ENCODE measurements at places on chromosomes 6 and 20.

DNA sequence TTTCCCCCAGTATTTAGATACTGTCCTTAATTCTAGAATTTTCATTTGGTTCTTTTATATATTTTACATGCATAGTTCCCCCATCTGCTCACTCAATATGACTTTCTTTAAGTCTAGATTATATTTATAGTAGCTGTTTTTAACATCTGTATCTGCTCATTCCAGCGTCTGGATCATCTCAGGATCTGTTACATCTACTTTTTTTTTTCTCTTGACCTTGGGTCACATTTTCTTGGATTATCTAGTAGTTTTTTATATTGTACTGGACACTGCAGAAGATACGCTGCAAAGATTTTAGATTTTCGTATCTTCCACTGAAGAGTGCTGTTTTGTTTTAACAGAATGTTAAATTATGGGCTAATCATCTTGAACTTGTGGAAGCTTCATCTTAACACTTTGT is 20.7 kb downstream of the RAB22A start:
- DNase-seq = no peak

- DNase-seq = no peak
Observed at GRCh38 chr6:90237350-90237990, 59.2 kb downstream of the BACH2 start.

GRCh38 chr20:16671753-16672152 is 58.1 kb upstream of the SNRPB2 start:
- DNase-seq = no peak

GRCh38 chr6:105786449-105786848 is 299.7 kb upstream of the PRDM1 start:
- DNase-seq = no peak

GRCh38 chr6:91476000-91476399 is 889.1 kb upstream of the MAP3K7 start:
- DNase-seq = no peak

DNA sequence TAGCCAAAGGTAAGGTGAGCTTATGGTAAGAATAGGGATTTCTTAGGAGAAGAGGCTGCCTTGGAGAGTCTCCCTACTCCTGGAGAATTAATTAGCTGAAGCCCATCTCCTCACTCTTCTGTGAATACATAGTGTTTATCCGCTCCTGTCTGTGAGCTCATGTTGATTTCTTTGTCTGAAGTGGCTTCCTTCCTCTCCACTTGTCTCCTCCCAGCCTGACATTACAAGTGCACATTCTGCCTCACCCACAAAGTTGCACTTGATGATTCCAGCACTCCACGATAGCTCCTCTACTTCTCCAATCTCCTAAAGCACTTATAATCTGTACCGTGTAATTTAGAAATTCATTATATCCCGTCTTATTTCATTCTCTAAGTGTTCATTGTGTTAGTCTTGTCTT is 287.2 kb downstream of the QKI start:
- no peak for DNase-seq

- DNase-seq = no peak
Observed at GRCh38 chr6:158666628-158667359, 16.9 kb downstream of the SYTL3 start.

- no peak for DNase-seq
Observed at GRCh38 chr6:105045526-105045925, 88.6 kb downstream of the LIN28B start.

GRCh38 chr6:17542243-17542642 is 57.9 kb upstream of the FAM8A1 start:
- no peak for DNase-seq

GRCh38 chr6:136920671-136921380 is 1.3 kb upstream of the SLC35D3 start:
- DNase-seq = no peak

DNA sequence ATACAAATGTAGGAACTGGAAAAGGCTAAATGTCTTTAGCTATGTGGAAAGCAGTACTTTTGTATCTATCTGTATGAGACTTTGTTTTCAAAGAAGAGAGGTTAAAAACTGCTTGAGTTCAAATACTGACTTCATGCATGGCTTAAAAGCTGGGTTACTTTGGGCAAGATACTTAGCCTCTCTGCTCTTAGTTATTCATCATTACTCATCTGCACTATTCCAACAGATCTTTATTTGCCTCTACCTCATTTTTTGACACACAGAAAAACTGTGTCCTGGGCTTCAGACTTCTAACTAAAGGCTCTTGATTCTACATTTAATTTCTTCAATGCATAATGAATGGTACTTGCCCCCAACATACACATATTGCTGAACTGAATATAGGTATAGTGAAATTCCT is 114.8 kb downstream of the DST start:
- DNase-seq = no peak

DNA sequence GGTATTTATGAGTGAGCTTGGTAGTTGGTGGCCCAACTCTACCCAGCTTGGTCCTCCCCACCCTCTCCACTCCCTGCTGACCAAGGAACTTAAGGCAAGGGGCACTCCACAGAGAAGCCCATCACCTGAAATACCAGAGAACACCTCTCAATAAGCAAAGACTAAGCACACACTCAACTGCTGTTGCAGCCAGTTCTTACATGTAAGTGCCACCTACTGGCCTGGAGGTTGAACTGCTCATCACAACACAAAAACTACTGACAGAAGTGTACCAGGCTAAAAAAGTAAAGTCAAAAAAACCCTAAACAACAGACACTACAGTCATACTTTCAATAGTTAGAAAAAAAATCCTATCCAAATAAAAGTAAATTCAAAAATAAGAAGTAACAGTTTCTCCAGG is 146.2 kb downstream of the FAM83B start:
- DNase-seq = no peak

DNA sequence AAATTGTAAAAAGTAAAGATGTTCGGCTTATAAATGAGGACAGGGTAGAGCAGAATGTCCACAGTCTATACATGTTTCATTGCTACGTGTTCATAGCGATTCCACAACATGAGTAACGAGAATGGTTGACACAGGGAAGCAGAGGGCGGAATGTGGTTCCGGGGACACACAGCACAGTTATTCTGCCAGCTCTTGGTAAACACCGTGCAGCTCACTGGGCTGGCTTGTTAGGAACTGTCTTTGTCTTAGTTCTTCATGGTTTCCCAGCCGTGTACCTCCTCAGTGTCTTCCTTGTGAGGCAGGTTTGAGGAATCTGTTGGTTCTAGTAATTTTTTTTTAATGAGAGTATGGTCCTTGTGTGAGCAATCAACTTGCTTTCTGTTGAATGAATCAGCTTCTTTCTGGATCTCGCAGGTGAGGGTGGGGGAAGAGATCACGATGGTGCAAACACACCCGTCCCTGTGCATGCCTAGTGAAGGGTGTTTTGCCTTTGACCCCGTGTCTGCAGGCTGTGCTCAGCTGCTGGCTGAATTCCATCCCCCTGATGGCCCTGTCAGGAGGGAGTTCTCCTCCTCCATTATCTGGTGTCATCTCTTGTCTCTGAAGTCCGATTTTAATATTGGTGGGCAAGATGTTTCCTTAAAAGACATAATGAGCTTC is 168.2 kb downstream of the SMOC2 start:
- DNase-seq = no peak

GRCh38 chr6:145815309-145816274 is 997 bp upstream of the FBXO30 start:
- peak; percentile 29 for DNase-seq

DNA sequence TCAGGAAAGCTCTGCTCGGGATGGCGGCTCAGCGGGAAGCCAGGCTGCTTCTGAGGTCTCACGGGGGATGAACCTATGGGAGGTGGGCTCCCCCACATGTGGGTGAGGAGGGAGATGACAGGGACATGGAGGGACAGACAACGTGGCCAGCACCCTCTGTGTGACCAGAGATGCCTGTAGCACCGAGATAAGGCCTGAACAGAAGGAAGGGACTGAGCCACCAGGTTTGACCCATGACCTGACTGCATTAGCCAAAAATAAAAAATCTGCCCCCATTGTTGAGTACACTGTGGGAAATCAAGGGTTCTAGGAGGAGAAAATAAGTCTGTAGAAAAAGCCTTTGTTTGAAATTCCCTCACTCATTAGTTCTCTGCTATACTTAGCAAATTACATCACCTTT is 105.7 kb downstream of the RNASET2 start:
- no peak for DNase-seq

- peak; percentile 69 for DNase-seq
Observed at GRCh38 chr20:48718786-48719578, 108.8 kb downstream of the PREX1 start.

GRCh38 chr6:125314009-125314581 is 12.3 kb upstream of the HDDC2 start:
- peak; percentile 42 for DNase-seq

GRCh38 chr6:2216794-2217383 is 28.5 kb downstream of the GMDS start:
- DNase-seq = no peak

- DNase-seq = no peak
Observed at GRCh38 chr20:45283551-45284057, 23.0 kb upstream of the RBPJL start.

DNA sequence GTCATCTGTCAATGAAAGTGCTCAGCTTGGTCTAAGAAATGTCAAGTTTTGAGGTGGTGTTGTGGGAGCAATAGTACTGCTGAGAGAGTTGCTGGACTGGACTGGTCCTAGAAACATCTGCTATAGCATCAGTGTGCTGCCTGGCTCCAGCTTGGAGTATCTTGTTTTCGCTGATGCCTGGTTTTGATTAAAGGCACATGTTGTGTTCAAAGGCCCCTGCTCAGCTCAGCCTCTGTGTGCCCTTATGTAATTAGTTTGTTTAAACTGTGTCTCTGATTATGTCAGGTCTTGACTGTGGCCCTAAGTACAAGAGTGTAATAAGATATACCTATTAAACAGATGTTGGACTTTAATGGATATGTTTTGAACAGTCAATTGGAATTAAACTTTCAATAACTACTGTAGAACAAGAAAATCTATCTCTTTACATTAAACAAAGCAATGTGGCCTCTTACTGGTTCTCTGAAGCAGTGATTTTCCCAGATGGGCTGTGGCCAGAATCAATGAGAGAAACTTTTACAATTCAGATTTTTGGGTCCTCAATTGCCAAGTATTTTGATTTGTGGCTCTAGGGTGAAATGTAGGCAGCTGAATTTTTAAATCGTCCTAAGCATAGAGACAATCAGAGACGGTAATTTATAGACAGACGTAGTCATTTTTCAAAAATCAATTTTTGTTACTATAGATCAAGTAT is 668.2 kb downstream of the DHX35 start:
- no peak for DNase-seq

GRCh38 chr20:32650401-32650944 is 23.3 kb downstream of the C20orf203 start:
- DNase-seq = no peak

DNA sequence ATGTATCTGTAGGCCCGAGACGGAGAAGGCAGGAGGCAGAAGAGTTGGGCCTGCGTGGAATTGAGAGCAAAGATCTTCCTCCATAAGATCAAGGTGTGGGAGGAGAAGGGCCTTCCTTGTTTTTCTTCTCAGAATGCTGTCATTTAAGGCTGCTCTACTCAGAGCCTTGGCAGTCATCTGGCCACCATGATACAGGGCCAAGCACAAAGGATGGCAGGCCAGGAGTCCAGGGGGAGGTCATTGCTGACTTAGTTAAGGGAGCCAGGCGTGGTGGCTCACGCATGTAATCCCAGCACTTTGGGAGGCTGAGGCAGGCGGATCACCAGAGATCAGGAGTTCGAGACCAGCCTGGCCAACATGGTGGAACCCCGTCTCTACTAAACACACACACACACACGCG is 137.1 kb downstream of the BMP7 start:
- no peak for DNase-seq

- DNase-seq = no peak
Observed at GRCh38 chr6:37340639-37340943, 13.2 kb upstream of the RNF8 start.

DNA sequence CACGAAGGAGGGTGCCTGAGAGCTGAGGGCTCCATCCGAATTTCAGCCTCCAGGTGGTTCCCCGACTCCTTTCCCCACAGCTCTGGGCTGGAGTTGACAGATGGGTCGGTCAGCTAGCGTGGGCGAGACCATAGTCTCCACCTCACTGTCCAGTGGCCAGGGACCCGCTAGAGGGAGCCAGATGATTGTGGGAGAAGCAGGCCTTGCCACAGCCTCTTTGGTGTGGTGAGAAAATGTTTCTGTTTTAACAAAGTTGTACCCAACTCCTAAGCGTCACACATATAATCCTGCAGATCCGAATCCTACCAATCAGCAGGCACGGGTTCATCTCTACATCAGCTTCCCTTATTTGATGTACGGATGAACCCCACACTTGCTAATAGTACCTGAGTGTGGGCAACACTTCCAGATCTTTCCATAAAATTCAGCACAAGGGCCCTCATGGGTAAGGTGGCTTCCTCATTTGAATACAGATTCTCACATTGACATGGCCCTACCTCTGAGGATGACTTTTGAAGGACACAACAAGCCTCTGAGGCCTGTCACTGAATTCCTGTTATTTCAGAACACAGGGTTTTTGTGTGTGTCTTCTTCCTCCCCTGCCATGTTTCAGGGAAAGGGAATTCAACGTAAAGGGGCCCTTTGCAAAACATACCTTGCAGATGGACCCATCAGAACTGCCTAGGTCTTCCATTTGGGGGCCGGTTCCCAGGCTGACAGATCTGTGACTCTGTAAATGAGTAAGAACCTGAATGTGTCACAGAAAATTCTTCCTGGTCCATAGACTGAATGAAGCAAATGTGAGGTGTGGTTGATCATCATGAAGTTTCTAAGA is 103.2 kb upstream of the DUSP22 start:
- peak; percentile 90 for DNase-seq

DNA sequence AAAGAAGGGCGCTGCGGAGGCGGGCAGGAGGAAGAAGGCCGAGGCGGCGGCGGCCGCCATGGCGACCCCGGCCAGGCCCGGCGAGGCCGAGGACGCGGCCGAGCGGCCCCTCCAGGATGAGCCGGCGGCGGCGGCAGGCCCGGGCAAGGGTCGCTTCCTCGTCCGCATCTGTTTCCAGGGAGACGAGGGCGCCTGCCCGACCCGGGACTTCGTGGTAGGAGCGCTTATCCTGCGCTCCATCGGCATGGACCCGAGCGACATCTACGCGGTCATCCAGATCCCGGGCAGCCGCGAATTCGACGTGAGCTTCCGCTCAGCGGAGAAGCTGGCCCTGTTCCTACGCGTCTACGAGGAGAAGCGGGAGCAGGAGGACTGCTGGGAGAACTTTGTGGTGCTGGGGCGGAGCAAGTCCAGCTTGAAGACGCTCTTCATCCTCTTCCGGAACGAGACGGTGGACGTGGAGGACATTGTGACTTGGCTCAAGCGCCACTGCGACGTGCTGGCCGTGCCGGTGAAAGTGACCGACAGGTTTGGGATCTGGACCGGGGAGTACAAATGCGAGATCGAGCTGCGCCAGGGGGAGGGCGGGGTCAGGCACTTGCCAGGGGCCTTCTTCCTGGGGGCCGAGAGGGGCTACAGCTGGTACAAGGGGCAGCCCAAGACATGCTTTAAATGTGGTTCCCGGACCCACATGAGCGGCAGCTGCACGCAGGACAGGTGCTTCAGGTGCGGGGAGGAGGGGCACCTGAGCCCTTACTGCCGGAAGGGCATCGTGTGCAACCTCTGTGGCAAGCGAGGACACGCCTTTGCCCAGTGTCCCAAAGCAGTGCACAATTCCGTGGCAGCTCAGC is 780 bp downstream of the ZCCHC3 start:
- DNase-seq = peak; percentile 50

- no peak for DNase-seq
Observed at GRCh38 chr20:15475483-15475882, 1097.8 kb downstream of the KIF16B start.
